ENCODE measurements at places on chromosomes 5 and 9. TPM values are rescaled to one million over a fixed set of nuclear protein-coding genes. Genes with fewer than 3 reads are reported as not detected.

CD274 gene
- total RNA-seq, result 13.2 TPM

SOHLH1 gene
- not detected for total RNA-seq

SLC9A3 gene
- total RNA-seq, result 2.6 TPM

HCN1 gene
- not detected for total RNA-seq

DNA sequence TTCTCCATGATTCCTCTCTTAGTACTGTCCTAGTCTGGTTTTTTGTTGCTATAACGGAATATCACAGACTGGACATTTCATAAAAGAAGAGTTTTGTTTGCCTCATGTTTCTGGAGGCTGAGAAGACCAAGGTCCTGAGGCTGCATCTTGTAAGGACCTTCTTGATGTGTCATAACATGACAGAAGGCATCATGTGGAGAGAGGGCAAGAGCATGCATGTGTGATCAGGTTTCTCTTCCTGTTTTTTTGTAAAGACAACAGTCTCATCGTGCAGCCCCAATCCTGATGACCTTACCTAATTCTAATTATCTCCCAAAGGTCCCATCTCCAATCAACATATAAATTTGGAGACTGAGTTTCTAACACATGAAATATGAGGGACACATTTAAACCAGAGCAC lies 108.4 kb downstream of the MSX2 start:
- DNase-seq, result no peak
- no peaks in the 10 kb centered on the region for H3K4me1 ChIP-seq
- H3K27me3 ChIP-seq, result no peaks in the 10 kb centered on the region
- no peaks in the 10 kb centered on the region for H3K36me3 ChIP-seq

DNA sequence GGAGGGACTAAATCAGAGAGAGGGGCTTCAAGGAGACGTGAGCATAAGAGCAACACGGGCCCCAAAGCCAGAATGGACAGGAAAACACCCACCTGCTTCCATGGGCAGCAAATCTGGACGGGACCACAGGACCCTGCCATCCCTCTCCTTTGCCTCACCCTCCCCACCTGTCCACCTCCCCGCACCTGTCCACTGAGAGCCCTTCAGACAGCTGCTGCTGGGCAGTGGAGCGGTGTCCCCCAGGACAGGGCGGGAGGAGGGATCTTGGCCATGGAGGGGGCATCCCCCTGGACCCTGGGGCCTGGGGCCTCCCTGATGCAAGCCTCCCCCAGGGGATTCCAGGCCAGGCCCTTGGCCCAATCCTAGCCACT lies 2.6 kb downstream of the CCDC183 start:
- H3K36me3 ChIP-seq, result no peaks in the 10 kb centered on the region
- no peaks in the 10 kb centered on the region for H3K27me3 ChIP-seq
- peaks cover 30% of the 10 kb centered on the region for H3K4me1 ChIP-seq
- no peak for DNase-seq

GRCh38 chr9:8183618-8184017 lies 384.0 kb upstream of the DMAC1 start:
- no peaks in the 10 kb centered on the region for H3K4me1 ChIP-seq
- H3K27me3 ChIP-seq, result no peaks in the 10 kb centered on the region
- DNase-seq, result no peak
- no peaks in the 10 kb centered on the region for H3K36me3 ChIP-seq
- no peak overlapping the region for H3K27ac ChIP-seq
- H3K4me3 ChIP-seq, result no peak overlapping the region

DNA sequence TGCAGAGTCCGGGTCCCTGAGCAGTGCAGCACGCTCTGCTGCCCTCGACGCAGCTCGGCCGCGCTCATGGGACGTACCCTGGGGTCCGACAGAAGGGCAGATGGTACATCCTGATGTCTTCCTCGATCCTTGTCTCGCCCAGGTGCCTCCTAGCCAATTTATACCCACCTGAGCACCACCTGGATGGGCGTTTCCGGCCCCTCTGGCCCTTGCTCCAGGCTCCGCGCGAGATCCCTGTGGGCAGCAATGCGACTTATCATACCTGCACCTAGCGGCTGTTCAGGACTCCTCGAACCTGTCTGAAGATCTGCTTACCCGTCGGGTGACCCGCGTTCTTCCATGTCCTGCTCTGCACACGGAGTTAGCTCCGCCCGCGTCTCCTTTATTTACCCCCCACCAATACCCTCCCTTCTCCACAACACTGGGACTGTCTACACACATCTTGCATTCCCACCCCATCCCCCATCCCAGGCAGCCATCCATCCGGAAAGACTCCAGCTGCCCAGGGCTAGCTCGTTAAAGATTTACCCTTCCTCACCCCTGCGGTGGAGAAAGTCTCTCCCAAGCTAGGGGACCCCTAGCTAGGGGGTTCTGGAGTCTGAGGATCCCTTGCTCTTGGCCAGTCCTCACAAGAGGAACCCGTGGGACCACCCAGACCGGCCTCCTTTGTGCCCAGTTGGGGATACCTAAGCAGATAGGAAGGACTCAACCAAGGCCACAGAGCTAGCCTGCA lies at the start of gene KIF12:
TSS of gene KIF12 (minus strand) at position 357 of the 733 bp plus-strand sequence. CDS start at position 341, 16 bp downstream.
- H3K27ac ChIP-seq, result no peak within 1 kb of the TSS
- no peaks in the 10 kb centered on the region for H3K4me1 ChIP-seq
- DNase-seq, result no peak
- no peaks in the 10 kb centered on the region for H3K36me3 ChIP-seq
- H3K27me3 ChIP-seq, result peaks cover 13% of the 10 kb centered on the region

DNA sequence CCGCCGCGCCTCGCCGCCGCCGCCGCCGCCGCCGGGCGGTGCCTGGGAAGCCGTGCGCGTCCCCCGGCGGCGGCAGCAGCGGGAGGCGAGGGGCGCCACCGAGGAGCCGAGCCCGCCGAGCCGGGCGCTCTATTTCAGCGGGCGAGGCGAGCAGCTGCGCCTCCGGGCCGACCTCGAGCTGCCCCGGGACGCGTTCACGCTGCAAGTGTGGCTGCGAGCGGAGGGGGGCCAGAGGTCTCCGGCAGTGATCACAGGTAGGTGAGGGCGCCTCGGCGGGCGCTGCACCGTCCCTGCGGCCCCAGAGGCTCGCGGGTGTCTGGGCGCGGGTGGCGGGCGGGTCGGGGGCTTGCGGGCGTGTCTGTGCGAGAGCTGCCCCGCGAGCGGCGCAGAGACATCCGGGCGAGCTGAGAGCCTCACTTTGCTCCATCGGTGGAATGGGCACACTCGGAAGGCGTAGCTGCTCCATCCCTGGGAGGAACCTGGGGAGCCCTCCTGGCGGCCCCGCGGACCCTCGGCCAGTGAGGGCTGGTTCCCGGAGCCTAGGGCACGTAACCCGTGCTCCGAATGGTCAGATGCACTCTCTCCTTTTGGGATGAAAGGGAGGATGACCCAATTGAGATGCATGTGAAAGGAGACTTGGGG lies 864 bp downstream of the PAPPA start:
- H3K27ac ChIP-seq, result no peak overlapping the region
- peaks cover 4% of the 10 kb centered on the region for H3K27me3 ChIP-seq
- DNase-seq, result no peak
- no peak overlapping the region for H3K4me3 ChIP-seq

Data from CD8-positive, alpha-beta memory T cell (primary cell).